ENCODE measurements at places on chromosomes 7 and 10.

DNA sequence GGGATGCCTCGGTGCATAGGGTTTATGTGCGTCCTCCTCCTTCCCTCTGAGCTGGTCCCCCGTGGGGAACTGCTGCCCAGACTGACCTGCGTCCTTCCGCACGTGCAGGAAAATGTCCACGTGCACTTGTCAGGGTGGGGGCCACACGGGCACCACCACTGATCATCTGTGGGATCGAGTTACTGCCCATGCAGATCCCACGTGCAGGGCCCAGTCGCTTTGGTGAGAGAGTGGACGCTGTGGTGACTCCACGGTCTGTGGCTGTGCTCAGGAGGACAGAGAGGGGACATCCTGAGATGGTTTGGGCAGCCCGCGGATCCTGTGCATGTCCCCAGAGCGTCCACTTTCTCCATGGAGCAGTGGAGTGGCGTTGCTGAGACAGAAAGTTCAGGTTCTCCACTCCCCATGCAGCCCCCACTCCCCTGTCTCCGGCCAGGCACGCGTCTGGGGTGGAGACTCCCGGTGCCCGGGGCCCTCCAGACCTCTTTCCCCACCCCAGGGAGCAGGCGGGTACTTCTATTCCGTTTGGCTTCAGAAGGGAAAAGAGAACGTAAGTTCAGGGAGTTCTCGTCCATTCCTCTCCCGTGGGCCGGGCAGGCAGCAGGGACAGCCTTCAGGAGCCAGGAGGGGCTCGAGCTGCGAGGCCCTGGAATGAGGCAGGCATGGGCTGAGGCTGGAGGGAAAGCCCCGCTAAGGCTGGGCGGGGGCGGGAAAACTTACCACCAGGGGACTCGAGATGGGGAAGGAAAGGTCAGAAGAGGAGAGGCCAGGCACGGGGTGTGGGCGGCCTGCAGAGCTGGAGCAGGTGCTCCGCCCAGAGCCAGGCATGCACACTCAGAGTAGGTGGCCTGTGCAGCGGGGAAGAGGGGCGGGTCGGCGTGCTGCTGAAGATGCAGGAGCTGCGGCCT lies 59.9 kb downstream of the EGFR start:
- DNase-seq, result no peak

DNA sequence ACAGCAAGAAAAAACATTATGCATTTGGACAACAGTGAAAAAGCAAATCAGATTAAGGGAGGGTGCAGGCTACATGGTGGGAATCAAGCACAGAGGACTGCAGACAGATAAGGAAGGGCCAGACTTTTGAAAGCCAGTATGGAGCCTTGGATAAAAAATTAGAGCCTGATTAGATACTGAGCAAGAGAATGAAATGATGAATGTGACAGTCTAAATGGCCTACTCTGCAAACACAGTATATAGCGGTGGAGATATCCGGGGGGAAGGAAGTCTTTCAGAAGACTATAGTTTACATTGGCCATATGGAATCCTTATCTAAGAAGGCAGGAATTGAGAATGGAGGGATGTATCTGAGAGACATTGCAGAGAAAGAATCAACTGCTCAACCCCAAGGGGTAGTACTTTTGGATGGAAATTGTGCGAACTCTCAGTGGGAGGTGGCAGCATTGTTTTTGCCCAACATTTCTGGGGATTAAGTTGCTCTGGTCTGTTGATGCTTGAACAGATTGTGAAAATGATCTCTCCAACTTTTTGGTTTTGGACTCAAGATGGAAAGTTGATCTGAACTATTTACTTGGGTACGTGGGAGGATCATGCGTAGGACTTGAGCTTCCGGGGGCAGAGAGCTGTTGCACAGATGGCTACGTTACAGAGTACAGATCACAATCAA lies 39.4 kb upstream of the CHCHD3 start:
- no peak for DNase-seq

DNA sequence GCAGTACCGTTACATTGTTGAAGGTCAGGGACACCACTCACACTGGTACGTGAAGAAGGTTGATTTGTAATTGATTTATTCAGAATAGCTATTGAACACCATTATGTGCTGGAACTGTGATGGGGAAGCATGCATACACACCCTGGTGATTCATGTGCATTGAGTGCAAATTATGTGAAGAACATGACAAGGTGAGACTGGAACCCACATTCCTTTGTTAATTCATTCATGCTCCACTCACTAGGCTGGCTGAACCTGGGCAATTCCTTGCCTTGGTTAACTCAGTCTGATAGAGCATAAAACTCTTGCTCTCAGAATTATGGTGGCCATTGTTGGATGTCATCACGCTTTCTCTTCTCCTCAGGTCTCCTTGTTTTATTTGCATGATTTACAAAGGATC lies 67.3 kb upstream of the TPK1 start:
- DNase-seq, result no peak

DNA sequence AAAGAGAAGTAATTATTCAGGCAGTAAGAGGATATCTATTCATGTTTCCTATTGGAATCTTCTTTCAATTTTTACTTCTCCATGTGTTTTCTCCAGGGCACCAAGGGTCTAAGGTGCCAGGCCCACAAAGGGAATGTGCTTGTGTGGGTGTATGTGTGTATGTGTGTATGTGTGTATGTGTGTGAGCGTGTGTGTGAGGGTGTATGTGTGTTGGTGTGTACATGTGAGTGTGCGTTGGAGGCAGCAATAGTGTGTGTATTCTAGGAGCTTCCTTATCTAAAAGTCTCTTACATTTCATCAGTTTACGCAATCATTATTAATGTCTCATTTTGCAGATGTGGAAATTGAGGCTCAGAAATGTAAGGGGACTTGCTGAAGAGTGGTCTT lies 28.3 kb downstream of the RAMP3 start:
- no peak for DNase-seq

GRCh38 chr10:52965938-52966401 lies 193.4 kb upstream of the MBL2 start:
- no peak for DNase-seq

- DNase-seq, result peak; percentile 58
These were observed 36.5 kb downstream of the PDSS1 start for GRCh38 chr10:26733750-26734568.

- DNase-seq, result no peak
These were observed 21.9 kb upstream of the SEMA3A start for GRCh38 chr7:84216472-84216871.

- DNase-seq, result no peak
These were observed 1.6 kb upstream of the CDK13 start for GRCh38 chr7:39948375-39948955.

DNA sequence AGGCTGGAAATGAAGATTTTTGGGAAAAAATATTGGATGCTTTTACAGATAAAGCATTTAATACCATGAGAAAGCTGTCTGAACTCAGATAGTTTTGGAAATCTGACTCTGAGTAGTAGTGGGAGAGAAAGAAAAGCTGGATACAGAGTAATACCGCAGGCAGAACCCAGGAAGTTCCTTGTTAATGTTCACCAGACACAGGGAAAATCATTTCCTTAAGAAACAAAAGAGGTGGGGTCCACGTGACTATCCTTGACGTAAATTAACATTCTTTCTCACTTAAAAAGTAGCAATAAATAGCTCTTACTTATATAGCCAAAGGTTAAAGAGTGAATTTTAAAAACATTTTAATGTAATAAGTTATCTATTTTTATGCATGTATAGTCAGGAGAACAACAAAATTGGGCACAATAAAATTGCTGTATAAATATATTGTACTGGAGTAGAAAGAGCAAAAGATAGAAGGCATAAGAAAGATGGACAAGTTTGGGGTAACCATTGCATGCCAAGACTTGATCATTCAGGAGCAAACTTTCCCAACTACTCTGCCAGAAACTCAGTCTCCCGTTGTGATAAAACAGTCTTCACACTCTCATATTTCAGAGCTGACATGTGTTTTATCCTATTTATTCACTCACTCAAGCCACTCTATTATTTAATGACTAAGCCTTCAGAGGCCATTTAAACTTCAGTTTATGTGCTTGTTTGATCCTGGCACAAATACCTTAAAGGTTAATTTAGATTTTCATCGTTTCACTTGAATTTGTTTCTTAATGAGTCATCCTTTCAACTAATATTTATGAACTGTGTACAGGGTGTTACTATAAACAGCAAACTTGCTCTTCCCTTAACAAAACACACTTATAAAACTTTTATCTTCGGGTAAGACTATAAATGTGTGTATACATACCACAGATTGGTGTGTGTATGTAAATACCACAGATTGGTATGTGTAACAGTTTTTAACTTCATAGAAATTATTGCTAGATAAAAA lies 143.1 kb downstream of the GNAI1 start:
- no peak for DNase-seq

DNA sequence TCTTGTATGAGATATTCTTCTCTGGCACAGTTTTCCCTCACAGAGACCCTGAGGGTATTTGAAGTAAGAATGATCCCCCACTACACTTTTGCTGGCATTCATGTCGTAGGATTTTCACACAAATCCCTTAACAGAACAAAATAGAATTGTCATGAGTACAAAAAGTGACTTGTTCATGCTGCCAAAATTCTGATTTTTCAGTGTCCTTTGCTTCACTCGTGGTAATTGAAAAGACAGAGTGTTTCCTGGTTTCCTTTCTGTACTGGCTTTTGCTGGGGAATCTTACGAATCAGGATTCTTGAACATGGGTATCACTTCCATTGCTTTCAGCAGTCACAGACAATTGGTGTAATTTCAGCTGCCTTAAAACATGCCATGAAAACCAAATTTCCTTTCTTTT lies 756.3 kb downstream of the REEP3 start:
- peak; percentile 26 for DNase-seq

All from putamen (tissue), 1 donor.